Neural crest cell (in vitro differentiated cells): ENCODE measurements at places on chromosomes 7 and 10.

GRCh38 chr10:114279901-114280644 lies 41.0 kb downstream of the VWA2 start:
- no peak for DNase-seq

GRCh38 chr7:116356333-116356965 lies 143.1 kb upstream of the CAV2 start:
- DNase-seq = no peak

GRCh38 chr7:123939784-123940183 lies 14.7 kb downstream of the SPAM1 start:
- DNase-seq = no peak

DNA sequence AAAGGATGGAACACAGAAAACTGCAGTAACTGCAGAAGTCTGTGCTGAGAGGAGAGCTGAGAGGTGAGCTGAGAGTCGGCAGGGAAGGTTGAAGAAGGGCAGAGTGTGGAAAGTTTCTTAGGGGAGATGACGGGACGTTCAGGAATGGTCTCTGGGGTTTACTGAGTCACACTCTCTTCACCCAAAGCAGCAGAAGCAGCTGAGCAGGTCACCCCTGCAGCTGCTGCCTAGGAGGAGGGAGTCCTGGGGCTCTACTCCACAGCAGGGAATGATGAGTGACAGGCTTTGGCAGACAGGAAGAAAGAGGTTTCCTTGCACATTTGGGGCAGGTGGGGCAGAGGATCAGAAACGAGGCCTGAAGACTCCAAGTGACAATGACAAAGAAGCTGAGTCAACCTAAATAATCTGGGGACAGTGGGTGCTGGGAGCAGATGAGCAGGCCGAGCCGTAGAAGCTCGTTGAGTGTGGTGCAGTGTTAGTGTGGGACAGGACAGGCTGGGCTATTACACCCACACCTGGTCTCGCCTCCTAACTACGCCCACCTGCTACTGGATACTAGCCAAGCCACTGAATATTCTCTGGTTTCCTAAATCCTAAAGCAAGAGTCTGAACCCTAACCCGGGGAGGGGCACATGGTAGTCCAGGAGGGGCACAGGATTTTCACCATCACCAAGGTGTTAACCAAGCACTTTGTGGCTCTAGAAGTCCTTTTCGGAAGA lies 24.9 kb downstream of the BEND7 start:
- no peak for DNase-seq

- no peak for DNase-seq
Measured at GRCh38 chr10:28332726-28333125, 29.9 kb upstream of the MPP7 start.

DNA sequence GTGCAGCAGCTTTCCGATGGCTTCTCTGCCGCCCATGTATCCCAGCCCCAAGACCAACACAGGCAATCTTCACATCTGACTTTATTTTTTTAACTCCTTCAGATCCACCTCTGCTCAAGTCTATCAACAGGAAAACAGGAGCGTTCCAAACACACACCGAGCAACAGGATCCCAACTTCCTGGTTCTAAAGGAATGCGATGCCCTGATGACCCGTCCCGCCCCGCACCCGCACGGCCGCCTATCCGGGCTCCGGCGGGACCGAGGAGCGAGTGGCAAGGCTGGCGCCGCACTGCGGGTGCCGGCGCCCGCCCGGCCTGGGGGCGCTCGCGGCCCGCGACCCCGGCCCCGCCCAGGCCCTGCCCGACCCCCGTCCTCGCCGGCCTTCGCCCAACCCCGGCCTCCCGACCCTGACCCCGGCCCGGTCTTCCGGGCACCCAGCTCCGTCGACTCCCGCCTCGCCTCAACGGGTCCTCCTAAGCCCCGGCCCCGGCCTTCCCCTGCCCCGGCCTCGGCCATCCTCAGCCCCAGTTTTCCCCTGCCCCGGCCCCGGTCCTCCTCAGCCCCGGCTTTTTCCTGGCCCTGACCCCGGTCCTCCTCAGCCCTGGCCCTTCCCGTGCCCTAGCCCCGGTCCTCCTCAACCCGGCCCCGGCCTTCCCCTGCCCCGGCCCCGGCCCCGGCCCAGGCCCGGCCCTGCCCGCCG lies 730 bp downstream of the LARP4B start:
- peak; percentile 28 for DNase-seq

DNA sequence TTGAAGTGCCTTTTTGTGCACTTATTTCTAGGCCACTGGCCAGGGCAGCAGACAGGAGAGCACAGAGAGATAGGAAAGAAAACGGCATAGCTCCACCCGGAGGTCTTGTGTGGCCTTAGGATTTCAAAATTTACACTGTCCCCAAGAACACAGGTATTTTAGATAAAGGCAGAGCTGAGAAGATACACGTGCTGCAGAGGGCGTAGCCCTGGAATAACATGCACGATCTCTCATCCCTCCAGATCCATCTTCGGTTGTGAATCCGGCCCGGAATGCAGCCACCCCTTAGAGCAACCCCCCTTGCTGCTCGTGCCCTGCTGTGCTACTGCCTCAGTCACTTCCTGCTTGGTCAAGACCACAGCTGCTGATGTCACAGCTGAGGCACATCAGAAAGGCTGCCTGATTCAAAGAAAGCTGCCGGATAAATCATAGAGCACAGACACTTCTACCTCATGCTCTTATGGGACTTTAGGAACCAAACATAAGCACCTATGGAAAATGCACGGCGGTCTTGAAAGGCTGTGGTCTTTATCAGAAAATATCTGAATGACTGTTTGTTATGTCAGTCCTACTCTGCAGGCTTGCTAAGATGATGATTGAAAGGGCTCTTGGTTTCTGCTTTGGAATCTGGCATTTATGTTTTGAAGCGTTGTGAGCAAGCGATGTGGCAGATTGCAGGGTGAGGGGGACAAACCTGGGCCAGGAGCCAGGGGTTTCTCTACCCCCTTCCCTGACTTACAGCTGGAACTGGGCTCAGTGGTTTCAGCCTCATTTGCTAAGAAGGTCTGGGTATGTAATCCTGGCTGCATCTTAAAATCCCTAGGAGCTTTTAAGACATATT lies 152.0 kb downstream of the SVIL start:
- DNase-seq = no peak

DNA sequence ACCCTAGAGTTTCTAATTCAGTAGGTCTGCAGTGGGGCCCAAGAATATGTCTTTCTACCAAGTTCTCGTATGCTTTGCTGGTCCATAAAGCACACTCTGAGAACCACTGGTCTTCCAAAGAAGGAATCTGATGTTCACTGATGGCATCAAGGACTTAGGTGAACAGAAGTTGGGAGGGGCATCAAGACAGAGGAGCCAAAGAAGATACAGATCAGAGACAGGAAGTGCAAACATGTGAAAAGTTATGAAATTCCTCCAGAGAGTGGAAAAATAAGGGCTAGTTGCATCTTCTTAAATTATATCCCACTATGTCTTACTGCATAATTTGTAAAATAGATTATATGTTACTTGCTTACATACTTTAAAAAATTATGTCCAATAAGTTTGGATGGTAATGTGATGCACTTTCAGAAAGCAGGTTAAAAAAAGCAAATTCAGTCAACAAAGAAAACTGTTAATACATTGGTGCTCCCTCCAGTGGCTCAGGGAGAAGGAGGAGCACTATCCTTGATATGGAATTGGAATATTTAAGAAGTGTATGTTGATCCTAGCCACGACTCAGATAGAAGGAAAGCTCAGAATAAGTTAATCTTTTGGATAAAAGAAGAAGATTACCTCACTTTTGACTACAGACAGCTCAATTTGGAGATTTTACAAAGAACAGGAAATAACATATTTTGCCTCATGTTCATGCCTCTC lies 35.8 kb downstream of the CREB3L2 start:
- DNase-seq = no peak

GRCh38 chr7:56033671-56034432 lies 17.4 kb downstream of the PSPH start:
- DNase-seq = peak; percentile 70

- DNase-seq = no peak
Measured at GRCh38 chr7:27066148-27066547, 29.7 kb downstream of the HOXA1 start.

- DNase-seq = no peak
Measured at GRCh38 chr7:17342756-17343155, 44.3 kb downstream of the AHR start.

- DNase-seq = no peak
Measured at GRCh38 chr7:74583630-74584029, 73.9 kb upstream of the GTF2I start.

GRCh38 chr10:114767101-114767985 lies 54.2 kb upstream of the FHIP2A start:
- no peak for DNase-seq

GRCh38 chr10:85067955-85068354 lies 739.6 kb downstream of the CCSER2 start:
- no peak for DNase-seq

DNA sequence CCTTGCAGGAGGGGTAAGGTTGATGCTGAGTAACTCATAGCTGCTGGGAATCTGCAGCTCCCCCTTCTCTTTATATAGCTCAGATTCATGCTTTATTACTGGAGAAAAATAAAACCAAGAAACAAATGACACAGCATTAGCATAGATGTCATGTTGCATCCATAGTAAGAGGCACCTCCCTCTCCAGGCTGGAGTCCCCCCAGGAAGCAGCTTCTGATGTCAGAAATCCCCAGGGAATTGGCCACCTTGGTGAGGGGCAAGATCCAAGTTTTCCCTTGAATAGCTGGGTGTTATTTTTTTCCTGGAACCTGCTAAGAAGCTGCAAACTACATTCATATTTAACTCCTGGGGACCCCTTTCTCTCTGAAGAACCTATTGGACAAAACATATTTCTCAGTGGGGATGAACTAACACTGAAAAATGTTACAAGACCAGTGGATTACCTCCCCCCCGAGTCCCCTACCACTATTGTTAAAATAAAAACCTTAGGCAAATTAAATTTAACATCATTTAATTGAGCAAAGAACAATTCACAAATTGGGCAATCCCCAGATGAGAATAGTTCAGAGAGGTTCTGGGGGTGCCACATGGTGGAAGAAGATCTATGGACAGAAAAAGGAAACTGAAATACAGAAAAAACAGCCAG lies 163.7 kb upstream of the NAMPT start:
- no peak for DNase-seq

GRCh38 chr7:121442845-121443244 lies 46.7 kb upstream of the FAM3C start:
- no peak for DNase-seq

- no peak for DNase-seq
Measured at GRCh38 chr7:17559388-17559787, 260.9 kb downstream of the AHR start.

GRCh38 chr7:17852361-17852760 lies 87.9 kb downstream of the SNX13 start:
- no peak for DNase-seq

- DNase-seq = no peak
Measured at GRCh38 chr10:30813872-30814481, 184.4 kb upstream of the LYZL2 start.

DNA sequence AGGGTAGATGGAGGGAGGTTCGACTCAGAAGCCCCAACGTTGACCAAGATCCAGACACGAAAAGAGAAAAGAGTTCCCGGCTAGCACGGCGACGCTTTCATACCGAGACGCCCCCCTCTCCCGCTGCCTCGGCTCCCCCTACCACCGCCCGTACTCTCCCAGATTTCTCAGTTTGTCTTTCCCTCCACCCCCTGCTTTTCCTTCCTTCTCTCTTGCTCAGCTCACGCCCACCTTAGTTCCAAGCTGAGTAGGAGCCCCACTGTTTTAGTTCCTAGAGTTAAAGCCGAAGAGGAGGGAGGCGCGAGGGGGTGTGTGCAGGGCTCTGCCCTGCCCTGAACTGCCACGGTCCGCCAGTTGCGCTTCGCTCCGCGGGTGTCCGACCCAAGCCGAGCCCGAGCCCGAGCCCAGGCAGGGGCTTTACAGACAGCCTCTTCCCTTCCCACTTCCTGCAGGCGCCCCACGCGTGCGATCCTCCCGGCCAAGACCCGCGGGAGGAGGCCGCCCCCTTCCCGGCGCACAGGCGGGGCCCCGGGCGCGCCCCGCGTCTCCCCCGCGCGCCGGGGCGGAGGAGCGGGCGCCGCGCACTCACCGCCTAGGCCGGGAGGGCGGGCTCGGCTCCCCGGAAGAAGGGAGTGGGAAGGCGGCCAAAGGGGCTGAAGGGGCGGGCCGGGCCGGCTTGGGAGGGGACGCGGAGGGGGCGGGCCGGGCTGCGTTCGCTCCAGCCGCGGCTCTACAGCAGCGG lies at the start of gene EPHB6:
Gene EPHB6, plus strand, starts transcription at position 705 of the 742 bp plus-strand sequence. CDS start 8,152 bp downstream, outside the sequence.
- peak; percentile 54 for DNase-seq

GRCh38 chr10:108411206-108411605 lies 1246.7 kb upstream of the SORCS1 start:
- no peak for DNase-seq

GRCh38 chr10:17586821-17587234 lies 30.3 kb downstream of the HACD1 start:
- DNase-seq = no peak

- no peak for DNase-seq
Measured at GRCh38 chr7:137717045-137717444, 129.7 kb downstream of the DGKI start.

DNA sequence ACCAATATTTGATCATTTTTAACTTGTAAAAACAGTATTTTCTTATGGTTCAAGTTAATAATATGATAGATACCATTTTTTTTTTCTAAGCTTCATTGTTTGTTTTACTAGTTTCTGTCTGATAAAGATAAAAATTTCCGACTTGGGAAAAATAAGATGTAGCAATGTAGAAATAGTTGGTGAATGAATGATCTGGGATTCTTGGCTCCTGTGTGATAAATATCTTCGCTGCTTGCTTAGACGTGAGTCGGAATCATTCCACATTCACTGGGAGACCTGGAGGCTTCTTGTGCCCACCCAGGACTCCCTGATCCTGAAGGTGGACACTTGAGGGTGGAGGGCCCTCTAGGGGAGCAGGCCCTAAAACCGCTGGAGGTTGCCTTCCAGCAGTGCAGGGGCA lies 47.9 kb downstream of the EXOC4 start:
- DNase-seq = no peak

GRCh38 chr7:19024261-19024660 lies 93.2 kb downstream of the TWIST1 start:
- no peak for DNase-seq

DNA sequence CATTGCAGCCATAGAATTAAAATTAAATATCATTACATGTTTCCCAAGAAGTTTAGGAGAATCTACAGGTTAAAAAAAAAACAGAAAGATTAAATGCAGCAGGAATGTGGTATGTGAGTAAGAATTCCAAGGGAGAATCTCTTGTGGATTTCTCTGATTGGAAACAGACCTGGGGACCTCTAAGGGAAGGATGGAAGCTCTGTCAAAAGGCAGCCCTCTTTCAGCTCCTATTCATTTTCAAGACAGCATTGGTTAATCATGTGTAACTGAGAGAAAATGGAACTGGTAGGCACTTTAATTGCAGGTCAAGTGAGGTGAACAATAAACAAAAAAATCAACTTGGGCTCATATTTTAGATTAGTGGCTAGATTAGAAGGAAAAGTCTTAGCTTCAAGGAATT lies 81.4 kb upstream of the MTPN start:
- no peak for DNase-seq
